Mesendoderm (in vitro differentiated cells): ENCODE measurements at places on chromosomes 7 and 10.

- DNase-seq: peak; percentile 65
These were observed 855 bp upstream of the PALD1 start for GRCh38 chr10:70477661-70478162.

DNA sequence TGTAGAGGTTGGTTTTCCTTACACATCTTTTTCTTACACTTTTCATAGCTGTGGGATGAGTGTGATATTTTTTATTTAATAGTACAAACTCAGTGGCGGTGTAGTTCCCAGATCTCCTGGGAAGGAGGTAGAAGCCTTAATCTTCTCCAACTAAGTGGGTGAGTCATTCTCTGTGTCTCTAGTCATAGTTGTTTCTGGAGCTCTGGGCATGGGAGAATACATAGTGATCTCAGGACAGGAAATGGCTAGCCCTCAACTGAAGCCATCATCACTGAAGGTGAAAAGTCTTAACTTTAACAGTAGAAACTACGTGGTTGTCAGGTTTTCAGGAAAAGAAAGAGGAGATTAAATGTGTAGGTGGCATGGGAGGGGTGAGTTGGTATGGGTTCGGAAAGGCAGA is 319.4 kb upstream of the FZD8 start:
- DNase-seq: peak; percentile 26

DNA sequence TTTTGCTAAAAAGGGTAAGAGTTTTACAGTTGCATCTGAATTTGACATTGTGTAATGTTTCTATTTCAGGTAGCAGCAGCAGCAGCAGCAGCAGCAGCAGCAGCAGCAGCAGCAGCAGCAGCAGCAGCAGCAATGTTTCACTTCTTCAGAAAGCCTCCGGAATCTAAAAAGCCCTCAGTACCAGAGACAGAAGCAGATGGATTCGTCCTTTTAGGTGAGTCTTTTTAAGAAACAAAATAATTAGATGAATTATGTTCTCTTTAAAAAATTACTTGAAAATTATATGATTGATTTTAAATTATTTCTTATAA is 32.6 kb downstream of the UMAD1 start:
- DNase-seq: no peak

GRCh38 chr10:71740069-71740653 is 20.6 kb upstream of the C10orf105 start:
- no peak for DNase-seq

GRCh38 chr10:35364808-35365207 is 28.5 kb downstream of the CCNY start:
- no peak for DNase-seq

DNA sequence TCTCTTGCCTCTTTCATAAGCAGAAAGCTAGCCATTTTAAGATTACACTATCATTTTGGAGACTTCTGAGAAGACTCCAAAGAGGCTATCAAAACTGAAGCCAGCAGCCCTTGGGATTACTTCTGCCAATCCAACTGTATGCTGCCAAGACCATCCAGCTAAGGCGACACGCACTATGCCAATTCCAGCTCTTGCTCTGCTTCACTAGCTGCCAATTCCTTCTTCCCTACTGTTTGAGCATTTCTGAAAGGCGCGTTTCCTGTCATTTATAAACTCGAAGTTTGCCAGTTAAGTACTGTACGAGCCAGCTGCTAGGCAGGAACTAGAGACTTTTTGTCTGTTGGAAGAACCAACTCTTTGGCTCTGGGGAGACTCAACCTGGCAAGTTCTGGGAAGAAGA is 36.5 kb downstream of the MALSU1 start:
- no peak for DNase-seq

GRCh38 chr7:24697416-24697815 is 59.8 kb downstream of the GSDME start:
- no peak for DNase-seq
